HT-29 (cell line): ENCODE measurements at places on chromosomes 1 and 21. TPM values are rescaled to one million over a fixed set of nuclear protein-coding genes. Genes with fewer than 3 reads are reported as not detected.

LRRC3 gene
- total RNA-seq: 0.08 and 0.10 TPM in 2 replicates

GRCh38 chr21:42666925-42667324 lies 13.5 kb downstream of the PDE9A start:
- DNase-seq: no peak

DNA sequence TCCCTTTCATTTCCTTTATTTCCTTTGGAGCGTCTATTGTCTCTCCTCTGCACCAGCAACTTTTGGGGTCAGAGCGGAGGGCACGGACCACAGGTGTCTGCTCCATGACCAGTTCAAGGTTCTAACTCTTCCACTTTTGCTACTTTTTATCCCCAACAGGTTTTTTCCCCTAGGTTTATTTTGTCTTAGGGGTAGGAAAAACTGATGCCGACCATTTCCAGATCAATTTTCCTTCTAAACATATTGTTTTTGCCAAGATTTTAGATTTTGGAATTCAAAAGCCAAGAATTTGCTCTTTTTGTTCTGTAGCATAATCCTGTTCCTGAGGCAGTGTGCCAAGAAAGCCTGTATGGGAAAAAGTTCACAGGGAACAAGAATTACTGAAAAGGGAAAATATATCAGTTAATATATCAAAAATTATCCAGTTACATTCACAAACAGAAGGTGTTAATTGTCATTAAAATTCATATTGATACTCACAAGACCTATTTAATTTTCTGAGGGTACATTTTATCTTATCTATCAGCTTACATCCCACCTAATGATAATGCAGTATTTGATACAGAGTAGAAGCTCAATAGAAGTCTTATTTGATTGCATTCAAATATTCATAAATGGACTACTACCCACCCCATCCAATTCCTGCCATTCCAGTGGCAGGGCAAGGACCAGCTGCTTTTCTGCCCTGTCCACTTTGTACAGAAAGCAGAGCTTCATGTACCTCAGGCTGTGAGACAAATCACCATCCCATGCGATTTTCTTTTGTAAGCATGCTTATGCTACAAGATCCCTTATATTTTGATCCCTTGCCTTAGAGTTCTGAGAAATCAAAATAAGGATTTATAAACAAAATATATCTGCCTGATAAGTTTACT lies 31.2 kb downstream of the TSEN15 start:
- no peak for DNase-seq

- DNase-seq: no peak
These were observed 53.4 kb downstream of the MPZL1 start for GRCh38 chr1:167775178-167775577.

- DNase-seq: no peak
These were observed 483.4 kb downstream of the PLPP3 start for GRCh38 chr1:56095696-56096665.
